ENCODE measurements at places on chromosomes 6 and 20. TPM values are rescaled to one million over a fixed set of nuclear protein-coding genes. Genes with fewer than 3 reads are reported as not detected.

- DNase-seq: no peak
- no peak overlapping the region for H3K27ac ChIP-seq
- H3K4me1 ChIP-seq: no peaks in the 10 kb centered on the region
These were observed 67.5 kb downstream of the MACROD2 start for GRCh38 chr20:14062786-14063185.

DNA sequence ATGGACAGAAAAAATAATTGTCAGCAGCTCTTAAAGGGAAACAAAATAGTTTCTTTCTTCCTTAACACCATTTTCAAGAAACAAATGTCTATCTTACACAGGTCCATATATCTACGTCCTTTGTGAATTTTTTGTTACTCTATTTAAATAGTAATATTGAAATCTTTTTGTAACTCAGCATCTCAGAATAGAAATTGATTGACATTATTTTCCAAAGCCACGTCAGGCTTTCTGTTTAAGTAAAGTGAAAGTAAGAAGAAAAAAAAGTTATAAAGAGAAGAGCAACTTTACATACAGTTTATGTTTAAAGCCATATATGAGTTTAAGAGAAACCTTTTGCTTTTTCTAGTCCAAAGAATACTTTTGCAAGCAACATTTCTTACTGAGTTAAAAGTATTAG is 402.9 kb upstream of the SOX4 start:
- DNase-seq: no peak
- no peak overlapping the region for H3K4me3 ChIP-seq
- no peak overlapping the region for H3K27ac ChIP-seq
- no peaks in the 10 kb centered on the region for H3K27me3 ChIP-seq
- peaks cover 17% of the 10 kb centered on the region for H3K4me1 ChIP-seq

GRCh38 chr6:168407842-168408241 is 33.1 kb upstream of the SMOC2 start:
- no peaks in the 10 kb centered on the region for H3K27me3 ChIP-seq
- H3K36me3 ChIP-seq: no peaks in the 10 kb centered on the region
- no peaks in the 10 kb centered on the region for H3K4me1 ChIP-seq
- no peak overlapping the region for H3K4me3 ChIP-seq

DNA sequence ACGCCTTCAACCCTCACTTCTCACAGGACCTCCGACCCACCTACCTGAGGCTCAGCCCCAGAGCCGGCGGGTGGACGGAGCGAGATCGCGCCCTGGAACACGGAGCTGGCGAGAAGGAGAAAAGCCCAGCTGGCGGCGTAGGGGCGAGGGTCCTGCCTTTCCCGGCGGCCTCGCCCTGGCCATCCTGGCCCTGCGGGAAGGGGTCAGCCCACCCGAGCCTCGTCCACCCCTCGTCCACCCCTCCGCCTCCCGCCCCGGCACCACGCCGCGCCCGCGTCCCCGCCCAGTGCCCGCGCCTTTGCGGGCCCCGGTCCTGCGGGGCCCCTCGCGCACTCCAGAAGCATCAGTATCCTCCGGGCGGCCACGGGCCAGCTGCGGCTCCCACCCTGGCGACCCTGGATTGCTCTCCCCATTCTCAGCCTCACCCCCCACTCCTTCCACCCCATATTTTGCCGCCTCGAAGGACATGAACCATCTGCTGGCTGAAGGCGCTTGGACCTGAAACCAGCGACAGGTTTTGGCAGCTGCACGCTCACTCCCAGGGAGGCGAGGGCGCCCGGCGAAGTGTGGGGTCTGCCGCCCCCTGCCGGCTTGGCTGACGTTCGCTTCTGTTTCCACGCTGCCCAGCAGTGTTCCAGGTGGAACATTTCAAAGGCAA is 65.1 kb downstream of the PLG start:
- H3K36me3 ChIP-seq: no peaks in the 10 kb centered on the region
- no peak overlapping the region for H3K27ac ChIP-seq
- peak; percentile 46 for DNase-seq
- peaks cover 6% of the 10 kb centered on the region for H3K4me1 ChIP-seq

DNA sequence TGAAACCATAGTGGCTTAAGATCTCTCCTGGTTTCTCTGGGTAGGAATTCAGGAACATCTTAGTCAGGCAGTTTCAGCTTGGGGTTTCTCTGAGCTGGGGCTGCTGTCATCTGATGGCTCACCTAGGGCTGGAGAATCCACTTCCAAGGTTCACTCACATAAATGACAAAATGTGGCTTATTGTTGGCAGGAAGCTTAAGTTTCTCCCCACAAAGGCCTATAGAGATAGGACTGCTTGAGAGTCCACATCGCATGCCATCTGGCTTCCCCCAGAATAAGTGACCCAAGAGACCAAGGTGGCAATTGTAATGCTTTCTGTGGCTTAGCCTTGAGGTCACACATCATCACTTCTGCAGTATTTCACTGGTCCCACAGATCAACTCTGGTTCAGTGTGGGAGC is 131.4 kb downstream of the EDN1 start:
- no peaks in the 10 kb centered on the region for H3K4me1 ChIP-seq
- H3K4me3 ChIP-seq: no peak overlapping the region

GRCh38 chr6:36925809-36926208 is 28.7 kb upstream of the PI16 start:
- H3K27me3 ChIP-seq: no peaks in the 10 kb centered on the region
- H3K4me3 ChIP-seq: no peak overlapping the region
- H3K27ac ChIP-seq: no peak overlapping the region

The GJA10 gene
- not detected for total RNA-seq

DNA sequence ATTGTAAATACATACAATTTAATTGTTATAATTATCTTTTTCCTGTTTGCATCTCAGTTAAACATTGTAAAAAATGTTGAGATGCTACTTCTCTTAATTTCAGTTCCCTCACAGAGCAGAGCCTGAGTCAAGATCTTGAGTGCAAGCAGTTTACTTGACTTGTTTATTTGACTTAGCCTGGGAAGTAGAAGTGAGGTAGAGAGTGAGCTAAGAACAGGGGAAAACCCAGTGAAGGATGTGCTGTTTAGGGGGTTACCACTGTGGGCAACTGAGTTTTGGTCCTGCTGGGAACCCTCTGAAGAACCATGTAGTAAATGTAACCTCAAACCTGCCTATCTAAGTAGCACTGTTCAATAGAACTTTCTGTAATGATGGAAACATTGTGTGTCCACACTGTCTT is 495.2 kb upstream of the FLRT3 start:
- no peaks in the 10 kb centered on the region for H3K27me3 ChIP-seq
- no peak overlapping the region for H3K27ac ChIP-seq
- no peaks in the 10 kb centered on the region for H3K4me1 ChIP-seq

The GJA1 gene
- total RNA-seq: not detected

- no peaks in the 10 kb centered on the region for H3K36me3 ChIP-seq
- no peak overlapping the region for H3K27ac ChIP-seq
- no peak for DNase-seq
- peaks cover 2% of the 10 kb centered on the region for H3K27me3 ChIP-seq
- peaks cover 26% of the 10 kb centered on the region for H3K4me1 ChIP-seq
These were observed 94.3 kb downstream of the CEBPB start for GRCh38 chr20:50284811-50285375.

DNA sequence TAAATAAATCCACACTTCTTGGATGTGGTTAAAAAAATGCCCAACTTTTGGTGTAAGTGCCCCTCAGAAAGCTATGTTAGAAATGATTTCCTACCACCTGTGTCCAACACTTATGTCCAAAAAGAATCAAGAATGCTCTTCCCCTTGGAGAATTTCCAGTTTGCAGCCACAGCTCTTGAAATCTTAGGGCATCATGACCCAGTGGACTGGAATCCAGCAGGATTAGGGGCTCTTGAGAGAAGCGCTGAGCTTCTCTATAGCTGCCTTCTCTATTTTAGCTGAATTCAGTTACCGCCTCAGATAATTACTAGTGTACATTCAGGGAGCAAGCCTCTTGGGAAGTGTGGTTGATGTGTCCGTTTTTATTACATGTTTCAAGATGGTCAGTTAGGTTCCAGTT is 2.5 kb downstream of the PHACTR1 start:
- H3K36me3 ChIP-seq: no peaks in the 10 kb centered on the region
- no peaks in the 10 kb centered on the region for H3K4me1 ChIP-seq
- no peaks in the 10 kb centered on the region for H3K27me3 ChIP-seq
- no peak overlapping the region for H3K4me3 ChIP-seq
- no peak for DNase-seq

The GRIK2 gene
- total RNA-seq: not detected

The OVOL2 gene
- not detected for total RNA-seq

The SAMD3 gene
- total RNA-seq: 49.5 TPM

The MYBL2 gene
- total RNA-seq: 110 TPM

The CPNE1 gene
- 256 TPM for total RNA-seq

The RIMS4 gene
- not detected for total RNA-seq

- H3K27me3 ChIP-seq: no peaks in the 10 kb centered on the region
- H3K4me1 ChIP-seq: no peaks in the 10 kb centered on the region
- no peak overlapping the region for H3K27ac ChIP-seq
These were observed 143.7 kb downstream of the TENT5A start for GRCh38 chr6:81608776-81609175.

The MSH5 gene
- total RNA-seq: 56.1 TPM

GRCh38 chr6:23953976-23954375 is 172.0 kb upstream of the NRSN1 start:
- no peak for DNase-seq
- H3K27me3 ChIP-seq: no peaks in the 10 kb centered on the region
- H3K27ac ChIP-seq: no peak overlapping the region
- no peaks in the 10 kb centered on the region for H3K36me3 ChIP-seq
- H3K4me3 ChIP-seq: no peak overlapping the region

The KCNG1 gene
- not detected for total RNA-seq

DNA sequence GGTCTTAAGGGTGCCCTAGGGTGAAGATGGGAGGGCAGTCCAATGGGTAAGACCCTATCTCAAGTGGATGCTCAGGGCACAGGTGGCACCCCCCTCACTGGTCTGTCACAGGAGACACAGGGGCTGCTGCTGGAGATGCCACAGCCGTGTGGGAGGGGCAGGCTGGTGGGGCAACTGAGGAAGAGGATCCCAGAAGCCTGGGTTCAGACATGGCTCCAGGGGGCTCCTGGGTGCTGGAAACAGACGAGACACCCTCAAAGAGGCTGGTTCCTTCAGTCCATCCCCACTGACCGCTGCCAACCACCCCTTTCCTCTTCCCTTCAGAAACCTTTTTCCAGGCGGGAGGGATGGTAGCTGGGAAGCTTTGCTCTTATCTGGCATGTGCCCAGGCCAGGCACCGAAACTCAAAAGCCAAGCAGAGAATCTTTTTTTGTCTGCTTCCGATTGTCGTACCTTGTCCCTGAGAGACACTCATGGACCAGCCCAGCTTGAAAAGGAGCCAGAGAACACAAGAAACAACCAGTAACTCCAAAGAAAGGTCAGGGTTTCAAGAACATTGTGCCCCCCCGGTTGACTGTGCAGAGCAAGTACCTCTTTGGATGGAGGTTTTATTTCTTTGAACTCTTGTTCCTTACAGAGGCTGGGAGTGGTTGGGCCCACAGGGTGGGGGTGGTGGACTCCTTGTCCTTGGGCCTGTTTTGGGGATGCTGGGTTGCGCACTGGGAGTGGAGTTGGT is 28.5 kb upstream of the EMILIN3 start:
- no peak overlapping the region for H3K27ac ChIP-seq
- no peak overlapping the region for H3K4me3 ChIP-seq
- H3K4me1 ChIP-seq: no peaks in the 10 kb centered on the region
- H3K27me3 ChIP-seq: peaks cover 3% of the 10 kb centered on the region

The LHFPL5 gene
- not detected for total RNA-seq

The DAAM2 gene
- total RNA-seq: not detected

DNA sequence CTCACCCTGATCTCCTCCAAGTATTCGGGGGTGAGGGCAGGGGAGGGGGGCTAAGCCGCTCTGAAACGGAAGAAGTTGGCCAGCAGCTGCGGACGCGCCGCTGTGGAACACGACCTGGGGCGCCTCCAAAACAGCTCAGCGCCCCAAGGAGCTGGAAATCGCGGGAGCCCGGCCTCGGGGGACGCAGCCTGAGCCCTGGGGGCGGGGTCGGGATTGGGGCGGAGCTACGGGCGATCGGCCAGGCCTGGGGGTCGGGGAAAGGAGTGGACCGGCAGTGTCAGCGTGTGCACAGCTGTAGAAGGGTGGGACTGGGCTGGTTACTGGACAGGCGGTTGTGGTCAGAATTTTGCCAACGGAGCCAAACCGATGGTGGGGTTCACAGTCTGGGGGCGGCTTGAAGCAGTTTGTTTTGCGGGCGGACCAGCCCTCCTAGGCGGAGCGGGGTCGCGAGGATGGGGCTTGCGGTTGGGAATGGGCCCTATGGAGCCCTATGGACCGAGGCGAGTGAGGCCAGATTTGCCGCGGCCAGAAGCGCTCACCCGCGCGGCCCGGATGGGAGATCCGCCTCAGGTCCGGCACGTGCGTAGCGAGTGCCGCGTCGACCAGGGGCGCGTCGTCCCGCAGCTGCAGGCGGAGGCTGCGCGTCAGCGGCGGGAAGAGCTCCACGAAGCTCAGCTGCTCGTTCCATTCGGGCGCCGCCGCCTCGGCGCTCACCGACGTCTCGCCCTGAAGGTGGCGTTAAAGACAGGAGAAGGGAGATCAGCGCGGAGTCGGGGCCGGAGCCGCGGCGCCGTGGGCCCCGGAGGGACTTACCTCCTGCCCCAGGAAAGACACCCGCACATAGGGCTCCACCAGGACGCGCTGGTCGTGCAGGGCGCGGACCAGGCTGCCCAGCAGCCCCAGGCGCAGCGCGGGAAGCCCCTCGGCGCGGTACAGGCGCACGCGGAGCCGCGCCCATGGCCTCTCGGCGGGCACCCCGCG is 14.3 kb upstream of the SPAG4 start:
- no peaks in the 10 kb centered on the region for H3K36me3 ChIP-seq
- H3K27me3 ChIP-seq: peaks cover 53% of the 10 kb centered on the region
- H3K4me3 ChIP-seq: peak overlapping the region; percentile 63
- DNase-seq: peak; percentile 83
- H3K4me1 ChIP-seq: peaks cover 10% of the 10 kb centered on the region

The TRAPPC3L gene
- total RNA-seq: not detected

- no peak overlapping the region for H3K4me3 ChIP-seq
- H3K4me1 ChIP-seq: no peaks in the 10 kb centered on the region
- H3K27me3 ChIP-seq: no peaks in the 10 kb centered on the region
- H3K27ac ChIP-seq: no peak overlapping the region
- H3K36me3 ChIP-seq: no peaks in the 10 kb centered on the region
These were observed 77.8 kb upstream of the HTR1E start for GRCh38 chr6:86859513-86859912.

GRCh38 chr20:61694682-61695081 is 371.0 kb downstream of the TAF4 start:
- no peaks in the 10 kb centered on the region for H3K27me3 ChIP-seq
- H3K36me3 ChIP-seq: no peaks in the 10 kb centered on the region
- H3K4me3 ChIP-seq: no peak overlapping the region
- DNase-seq: no peak
- no peaks in the 10 kb centered on the region for H3K4me1 ChIP-seq
- H3K27ac ChIP-seq: no peak overlapping the region

- H3K4me1 ChIP-seq: peaks cover 17% of the 10 kb centered on the region
- H3K27ac ChIP-seq: no peak overlapping the region
- H3K36me3 ChIP-seq: peaks cover 8% of the 10 kb centered on the region
These were observed 39.8 kb upstream of the CDH22 start for GRCh38 chr20:46347841-46348803.

The KCNQ5 gene
- total RNA-seq: 2.6 TPM

The NNAT gene
- total RNA-seq: not detected

GRCh38 chr20:24730750-24731149 is 218.3 kb upstream of the CST7 start:
- no peaks in the 10 kb centered on the region for H3K27me3 ChIP-seq
- no peak overlapping the region for H3K4me3 ChIP-seq

The MAS1 gene
- total RNA-seq: not detected

GRCh38 chr6:16481697-16482399 is 243.5 kb downstream of the GMPR start:
- H3K4me3 ChIP-seq: peak overlapping the region; percentile 17
- DNase-seq: peak; percentile 80
- H3K36me3 ChIP-seq: peaks cover 72% of the 10 kb centered on the region
- no peaks in the 10 kb centered on the region for H3K27me3 ChIP-seq

All from activated CD4-positive, alpha-beta T cell treated with anti-CD3 and anti-CD28 coated beads, Interleukin-2, amount 10 ng/mL, durations not matched to agents 7 days and 5 days (primary cell).